CD4-positive, alpha-beta T cell treated with Interleukin-21 for 1 hour (primary cell): ENCODE measurements at places on chromosomes 16 and 17.

- no peak for DNase-seq
These were observed 191.0 kb upstream of the PMFBP1 start for GRCh38 chr16:72362973-72363372.

- DNase-seq: no peak
These were observed 271.3 kb upstream of the CPHXL start for GRCh38 chr16:75997606-75998005.

DNA sequence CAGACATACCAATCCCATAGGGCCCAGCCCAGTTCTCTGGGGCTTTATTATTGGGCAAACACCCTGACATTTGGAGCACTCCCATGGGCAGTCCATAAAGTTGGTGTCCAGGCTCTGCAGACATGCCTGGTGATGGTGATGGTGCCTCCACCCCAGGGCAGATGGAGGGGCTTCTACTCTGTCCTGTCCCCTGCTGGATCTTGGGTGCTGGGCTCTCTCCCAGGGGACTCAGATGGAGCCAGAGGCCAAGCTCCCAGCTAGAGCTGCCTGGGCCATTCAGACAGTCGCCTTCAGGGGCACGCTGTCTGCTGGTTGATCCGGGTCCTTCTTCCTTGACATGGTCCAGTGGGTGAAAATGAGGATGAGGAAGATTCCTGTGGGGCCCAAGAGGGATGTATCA, 10.6 kb downstream of the CDH16 start:
- no peak for DNase-seq

- DNase-seq: no peak
These were observed 31.4 kb upstream of the CNEP1R1 start for GRCh38 chr16:49993579-49993978.

GRCh38 chr16:27689711-27690110, 139.8 kb downstream of the KATNIP start:
- no peak for DNase-seq

DNA sequence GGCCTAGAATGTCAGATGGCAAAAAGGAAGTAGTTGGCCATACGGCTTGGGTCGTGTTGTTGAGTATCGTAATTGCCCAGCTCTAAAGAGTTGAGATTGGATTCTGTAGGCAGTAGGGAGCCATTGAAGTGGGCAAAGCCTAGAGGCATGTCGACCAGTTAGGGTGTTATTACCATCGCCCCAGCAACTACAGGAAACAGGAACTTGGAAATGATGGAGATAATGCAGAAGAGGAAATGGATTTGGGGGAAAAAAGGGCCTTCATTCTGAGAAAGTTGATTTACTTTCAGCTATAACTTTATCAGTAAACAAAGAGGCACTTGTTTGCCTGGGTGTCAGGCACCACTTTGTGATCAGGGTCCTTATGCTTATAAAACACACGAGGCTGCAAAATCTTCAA, 52.6 kb downstream of the COX10 start:
- DNase-seq: no peak

DNA sequence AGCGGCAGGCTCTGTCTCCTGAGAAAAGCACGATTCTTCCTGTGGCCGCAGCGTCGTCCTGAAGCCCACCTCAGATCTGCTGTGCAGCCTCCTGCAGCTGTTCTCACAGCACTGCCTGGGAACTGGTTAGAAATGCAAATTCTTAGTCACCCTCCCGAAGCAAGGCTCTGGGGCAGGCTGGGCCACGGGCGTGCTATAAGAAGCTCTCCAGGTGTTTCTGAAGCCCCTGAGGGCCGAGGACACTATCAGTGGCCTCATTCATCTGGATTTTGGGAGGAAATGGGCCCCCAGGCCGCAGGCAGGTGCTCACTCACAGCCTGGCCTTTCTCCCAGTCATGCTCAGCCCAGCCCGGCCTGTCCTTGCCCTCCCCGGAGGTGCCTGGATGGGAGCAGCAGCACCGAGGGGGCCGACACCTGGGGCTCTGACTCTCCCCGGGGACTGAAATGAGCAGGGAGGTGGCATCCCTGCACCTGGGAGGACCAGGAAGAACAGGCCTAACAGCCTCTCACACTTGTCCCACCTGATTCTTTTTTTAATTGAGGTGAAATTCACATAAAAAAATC, 10.4 kb upstream of the NLRC3 start:
- DNase-seq: no peak

GRCh38 chr17:66542129-66542966, 239.9 kb downstream of the PRKCA start:
- DNase-seq: no peak

GRCh38 chr16:14462811-14463210, 167.2 kb downstream of the PARN start:
- no peak for DNase-seq

GRCh38 chr17:68034452-68034776, 1.1 kb upstream of the KPNA2 start:
- DNase-seq: no peak

DNA sequence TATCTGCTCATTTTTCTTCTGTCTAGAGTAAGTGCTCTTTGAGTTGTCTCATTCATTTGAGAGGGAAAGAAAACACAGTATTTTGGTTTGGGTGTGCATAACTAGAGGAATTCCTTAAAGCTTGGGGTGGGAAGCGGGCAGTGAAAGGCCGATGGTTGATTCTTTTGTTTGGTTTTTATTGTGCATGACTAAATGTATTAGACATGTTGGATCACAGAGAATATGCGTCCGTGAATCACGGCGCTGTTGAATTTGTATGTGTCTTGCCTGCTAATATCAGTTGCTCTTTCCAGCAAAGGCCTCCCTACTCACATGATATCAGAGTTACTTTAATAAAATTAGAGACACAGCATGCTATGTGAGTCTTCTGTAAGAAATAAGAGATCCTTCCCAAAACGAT, 180.0 kb downstream of the CHD9NB start:
- no peak for DNase-seq

GRCh38 chr16:4247460-4247784, 5.5 kb upstream of the SRL start:
- no peak for DNase-seq

DNA sequence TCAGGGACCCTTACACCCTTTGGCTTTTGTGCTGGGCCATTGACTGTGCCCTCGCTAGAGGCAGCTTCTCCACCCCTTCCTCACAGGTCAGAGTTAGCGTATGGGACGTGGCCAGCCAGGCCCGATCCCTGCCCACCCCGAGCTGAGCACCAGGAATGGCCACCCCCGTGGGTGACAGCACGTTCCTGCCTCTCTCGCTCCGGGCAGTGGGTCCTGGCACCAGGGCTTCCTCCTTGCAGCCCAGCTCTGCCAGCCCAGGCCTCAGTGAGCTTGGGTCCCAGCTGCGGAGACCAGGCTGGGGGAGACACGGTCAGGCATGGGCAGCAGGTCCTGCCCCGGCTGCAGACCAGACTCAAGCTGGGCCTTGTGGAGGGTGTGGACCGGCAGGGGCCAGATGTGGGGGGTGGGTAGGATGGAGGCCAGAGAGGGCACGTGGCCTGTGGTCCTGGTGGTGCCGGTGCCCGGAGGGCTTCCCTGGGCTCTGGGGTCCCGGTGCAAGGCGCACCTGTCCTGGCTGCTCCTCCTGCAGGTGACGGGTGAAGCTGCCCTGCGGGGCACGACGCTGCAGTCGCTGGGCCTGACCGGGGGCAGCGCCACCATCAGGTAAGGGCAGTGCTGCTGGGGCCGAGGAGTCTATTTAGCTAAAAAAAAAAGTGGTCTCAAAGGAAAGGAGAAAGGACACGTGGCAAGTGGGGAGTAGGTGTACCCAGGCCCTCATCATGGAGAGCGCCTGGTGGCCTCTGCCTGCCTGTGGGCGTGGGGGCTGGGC, 18.2 kb downstream of the ASPSCR1 start:
- DNase-seq: no peak

DNA sequence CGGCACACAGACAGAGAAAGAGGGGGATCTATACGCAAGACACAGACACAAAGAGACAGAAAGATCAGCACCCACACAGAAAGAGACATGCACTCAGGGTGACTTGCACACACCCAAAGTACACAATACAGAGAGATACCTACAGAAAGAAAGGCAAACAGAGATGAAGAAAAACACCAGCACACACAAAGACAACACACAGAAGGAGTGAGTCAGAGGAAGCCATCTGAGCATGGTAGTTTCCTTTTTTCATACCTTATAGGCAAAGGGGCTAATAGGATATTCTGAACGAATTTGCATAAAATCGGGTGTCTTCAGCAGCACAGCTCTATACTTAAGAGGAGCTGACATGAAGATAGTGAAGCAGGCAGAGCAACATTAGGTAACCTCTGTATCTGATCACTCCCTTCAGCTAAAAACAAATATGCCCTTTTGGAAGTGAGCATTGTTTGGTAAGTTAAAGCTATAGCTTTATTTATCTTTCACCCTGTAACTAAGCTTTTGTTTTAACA, 198.6 kb downstream of the AATF start:
- no peak for DNase-seq

DNA sequence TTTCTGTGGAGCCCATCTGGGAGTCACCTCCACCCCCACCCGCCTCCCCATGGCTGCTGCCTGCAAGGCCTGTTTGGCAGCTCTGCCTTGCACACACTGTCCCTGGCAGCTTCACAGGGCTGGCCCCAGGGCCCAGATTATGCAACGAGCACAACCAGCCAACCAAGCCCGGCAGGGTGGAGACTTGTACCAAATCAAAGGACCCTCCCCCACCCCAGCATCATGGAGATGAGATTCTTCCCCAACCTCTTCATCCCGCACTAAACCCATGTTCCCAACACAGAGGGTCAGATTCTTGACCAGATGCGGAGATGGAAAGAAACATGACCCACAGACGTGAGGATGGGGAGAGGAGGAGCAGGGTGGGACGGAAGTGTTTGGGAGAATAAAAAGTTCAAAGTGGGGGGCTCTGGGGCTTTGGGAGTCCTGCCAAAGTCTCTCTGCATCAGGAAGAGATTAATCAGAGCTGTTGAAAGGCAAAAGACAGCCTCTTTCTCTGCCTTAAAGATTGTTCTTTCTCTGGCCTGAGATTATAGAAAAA, 3.8 kb downstream of the SMARCD2 start:
- DNase-seq: no peak

- no peak for DNase-seq
These were observed 20.7 kb downstream of the MMP15 start for GRCh38 chr16:58046054-58046881.

GRCh38 chr16:10509534-10510025, 70.8 kb downstream of the EMP2 start:
- DNase-seq: peak; percentile 77

- no peak for DNase-seq
These were observed 10.5 kb downstream of the PER1 start for GRCh38 chr17:8141741-8142140.

- DNase-seq: no peak
These were observed 10.6 kb downstream of the CTRB1 start for GRCh38 chr16:75229172-75230031.

DNA sequence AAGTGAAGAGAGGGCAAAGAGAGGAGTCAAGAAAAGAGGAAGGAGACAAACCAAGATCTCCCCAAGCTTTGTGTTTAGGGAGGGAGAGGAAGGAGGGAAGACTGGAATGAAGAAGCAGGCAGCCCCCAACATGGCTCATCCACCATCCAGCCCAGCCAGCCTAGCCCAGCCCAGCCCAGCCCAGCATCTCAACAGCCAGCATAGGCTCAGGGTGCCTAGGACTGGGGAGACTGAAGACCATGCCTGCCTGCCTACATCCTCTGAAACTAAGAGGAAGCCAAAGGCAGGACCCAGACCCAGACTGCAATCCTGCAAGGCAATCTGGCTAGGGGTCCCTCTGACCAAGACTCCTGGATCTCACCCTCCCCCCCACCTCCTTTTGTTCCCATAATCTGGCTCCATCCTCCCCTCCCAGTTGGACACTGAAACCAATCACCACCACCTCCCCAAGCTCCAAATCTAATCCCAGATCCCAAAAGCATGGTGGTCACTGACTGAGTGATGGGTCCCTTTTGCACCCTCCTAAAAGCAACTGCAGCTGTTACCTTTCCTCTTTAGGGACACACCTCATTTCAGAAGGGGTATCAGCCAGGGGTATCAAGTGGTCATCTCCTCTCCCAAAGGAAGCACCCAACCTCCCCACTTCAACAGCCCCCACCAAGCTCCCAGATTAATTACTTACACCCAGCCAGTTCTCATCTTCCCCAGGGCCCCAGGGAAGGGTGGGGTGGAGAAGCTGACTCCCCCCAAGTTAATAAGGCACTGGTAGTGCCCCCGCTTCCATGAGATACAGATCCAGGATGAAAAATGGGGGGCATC, 1.2 kb downstream of the HDAC5 start:
- no peak for DNase-seq

GRCh38 chr16:86821895-86822294, 243.5 kb downstream of the FOXL1 start:
- DNase-seq: no peak

DNA sequence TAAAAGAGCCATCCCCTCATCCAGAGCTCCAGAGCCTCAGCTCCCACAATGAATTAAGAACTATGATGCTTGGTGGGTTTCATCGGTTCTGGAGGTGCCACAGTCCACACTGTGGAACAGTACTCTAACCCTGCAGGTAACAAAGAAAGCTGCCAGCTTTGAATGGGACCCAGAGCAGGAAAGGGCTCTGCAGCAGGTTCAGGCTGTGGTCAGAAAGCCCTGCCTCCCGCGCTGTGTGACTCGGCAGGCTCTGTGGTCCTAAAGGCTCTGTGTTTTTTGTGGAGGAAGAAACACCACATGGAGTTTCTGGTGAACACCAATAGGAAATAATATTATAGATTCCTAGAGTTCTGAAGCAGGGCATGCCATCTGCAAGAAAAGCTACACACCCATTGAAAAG, 32.5 kb downstream of the MRPS23 start:
- no peak for DNase-seq

GRCh38 chr16:51392521-51393187, 241.6 kb upstream of the SALL1 start:
- no peak for DNase-seq

DNA sequence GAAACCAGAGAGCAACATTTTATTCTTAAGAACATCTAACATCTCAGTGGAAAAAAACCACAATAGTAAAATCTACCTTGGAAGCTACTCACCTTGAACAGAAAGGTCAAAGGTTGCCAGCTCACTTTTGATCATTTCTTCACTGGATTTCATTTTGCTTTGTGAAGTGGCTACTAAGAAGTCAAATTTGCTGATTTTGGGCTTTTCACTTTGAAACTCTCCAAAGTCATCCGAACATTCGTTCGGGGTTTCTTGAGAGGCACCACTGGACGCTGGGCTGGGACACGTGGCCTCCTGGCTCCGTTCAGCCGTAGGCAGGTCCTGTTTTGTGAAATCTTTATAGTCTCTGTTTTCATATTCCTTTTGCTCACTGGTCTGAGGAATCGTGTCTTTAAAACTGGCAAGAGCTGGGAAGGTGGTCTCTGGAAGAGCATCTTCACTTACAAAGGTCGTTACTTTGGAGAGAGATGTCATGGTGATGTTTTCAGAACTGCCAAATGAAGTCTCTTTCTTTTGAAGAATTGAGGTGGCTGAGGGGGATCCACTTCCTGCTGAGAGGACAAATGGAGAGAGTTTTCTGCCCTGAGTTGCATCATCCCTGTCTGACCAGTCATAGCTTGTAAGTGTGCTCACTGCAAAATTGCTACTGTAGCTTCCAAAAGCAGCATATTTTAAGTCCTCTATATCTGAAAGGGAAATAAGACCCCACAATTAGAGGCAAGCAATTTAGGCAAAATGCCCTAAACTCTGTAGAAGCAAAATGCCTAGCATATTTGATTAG, 52.4 kb downstream of the DUSP14 start:
- no peak for DNase-seq
